ENCODE measurements at places on chromosomes 1 and 21. TPM values are rescaled to one million over a fixed set of nuclear protein-coding genes. Genes with fewer than 3 reads are reported as not detected.

CLCA2 gene
- 0.42 TPM for total RNA-seq

GLMN gene
- total RNA-seq, result 17.9 TPM

ST6GALNAC3 gene
- total RNA-seq, result 1.8 TPM

VWA5B1 gene
- total RNA-seq, result 0.05 TPM

DNA sequence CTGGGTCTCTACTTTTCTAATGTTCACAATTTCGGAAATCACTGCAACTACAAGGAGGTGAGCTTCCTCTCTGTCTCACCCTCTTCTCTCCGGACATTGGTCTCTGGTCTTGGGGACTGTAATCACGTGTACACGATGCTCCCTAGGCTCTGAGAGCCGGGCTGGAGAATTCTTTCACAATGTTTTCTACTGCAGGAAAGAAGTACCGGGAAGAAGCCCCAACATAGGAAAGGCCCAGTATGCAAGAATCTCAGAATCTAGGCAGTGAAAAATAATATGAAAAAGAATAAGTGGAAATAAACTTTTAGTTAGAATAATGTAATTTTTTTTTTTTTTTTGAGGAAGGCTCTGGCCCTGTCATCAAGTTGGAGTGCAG lies 13.5 kb upstream of the HJV start:
- no peak for DNase-seq
- H3K4me3 ChIP-seq, result peak overlapping the region; percentile 36
- H3K36me3 ChIP-seq, result no peaks in the 10 kb centered on the region

DNA sequence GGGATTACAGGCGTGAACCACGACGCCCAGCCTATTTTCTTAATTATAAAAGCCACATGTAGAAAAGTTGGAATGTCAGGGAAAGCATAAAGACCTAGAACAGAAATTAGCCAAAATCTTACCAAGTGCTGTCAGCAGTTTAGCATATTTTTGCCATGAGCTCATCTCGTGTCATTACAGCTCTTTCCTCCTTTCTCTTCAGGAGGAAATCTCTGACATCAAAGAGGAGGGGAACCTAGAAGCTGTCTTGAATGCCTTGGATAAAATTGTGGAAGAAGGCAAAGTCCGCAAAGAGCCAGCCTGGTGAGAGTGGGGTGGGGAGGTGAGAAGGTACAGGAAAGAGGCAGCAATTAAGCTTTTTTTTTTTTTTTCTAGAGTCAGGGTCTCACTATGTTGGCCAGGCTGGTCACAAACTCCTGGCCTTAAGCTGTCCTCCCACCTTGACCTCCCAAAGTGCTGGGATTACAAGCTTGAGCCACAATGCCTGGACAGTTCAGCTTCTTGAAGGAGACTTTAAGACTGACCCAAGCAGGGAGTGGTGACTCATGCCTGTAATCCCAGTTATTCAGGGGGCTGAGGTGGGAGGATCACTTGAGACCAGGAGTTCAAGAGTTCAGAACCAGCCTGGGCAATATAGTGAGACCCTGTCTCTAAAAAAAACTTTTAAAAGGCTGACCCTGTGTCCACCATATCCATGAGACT lies 8.4 kb upstream of the BGLAP start:
- no peaks in the 10 kb centered on the region for H3K27me3 ChIP-seq
- no peaks in the 10 kb centered on the region for H3K4me1 ChIP-seq
- H3K4me3 ChIP-seq, result no peak overlapping the region
- peaks cover 28% of the 10 kb centered on the region for H3K36me3 ChIP-seq
- H3K27ac ChIP-seq, result no peak overlapping the region

DNA sequence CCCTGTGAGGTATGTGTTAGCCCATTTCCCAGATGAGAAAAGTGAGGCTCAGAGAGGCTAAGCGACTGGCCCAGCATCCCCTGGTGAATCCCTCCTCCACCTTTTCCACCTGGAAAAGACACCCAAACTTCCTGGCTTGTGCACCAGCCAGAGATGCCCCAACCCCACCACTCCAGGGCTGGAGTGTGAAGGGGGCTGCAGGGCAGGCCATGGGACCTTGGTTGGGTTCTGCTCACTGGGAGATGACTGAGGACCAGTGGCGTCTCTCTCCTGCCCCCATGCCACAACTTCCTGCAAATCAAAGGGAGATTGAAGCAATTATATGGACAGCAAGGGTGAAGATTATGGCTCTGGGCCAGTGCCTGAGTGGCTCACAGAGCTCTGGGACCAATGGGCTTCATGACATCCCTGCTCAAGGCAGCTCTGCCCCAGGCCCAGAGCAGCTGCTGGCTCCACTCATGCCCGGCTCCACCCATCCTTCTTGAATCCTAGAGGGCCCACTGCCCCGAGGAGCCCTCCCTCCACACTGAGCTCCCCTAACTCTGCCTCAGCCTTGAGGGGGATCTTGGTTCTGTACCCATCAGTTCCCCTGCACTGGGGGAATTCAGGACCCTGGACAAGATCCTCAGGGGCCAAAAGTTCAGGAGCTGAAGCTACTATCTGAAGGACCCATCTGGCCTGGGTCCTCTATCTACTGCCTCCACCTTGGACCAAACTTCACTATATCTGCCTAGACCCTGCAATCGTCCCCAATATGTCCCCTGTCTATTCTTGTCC lies 416.9 kb downstream of the PTPRU start:
- H3K4me1 ChIP-seq, result no peaks in the 10 kb centered on the region
- no peak for DNase-seq
- H3K4me3 ChIP-seq, result no peak overlapping the region
- H3K27ac ChIP-seq, result no peak overlapping the region
- H3K36me3 ChIP-seq, result no peaks in the 10 kb centered on the region
- no peaks in the 10 kb centered on the region for H3K27me3 ChIP-seq

DNA sequence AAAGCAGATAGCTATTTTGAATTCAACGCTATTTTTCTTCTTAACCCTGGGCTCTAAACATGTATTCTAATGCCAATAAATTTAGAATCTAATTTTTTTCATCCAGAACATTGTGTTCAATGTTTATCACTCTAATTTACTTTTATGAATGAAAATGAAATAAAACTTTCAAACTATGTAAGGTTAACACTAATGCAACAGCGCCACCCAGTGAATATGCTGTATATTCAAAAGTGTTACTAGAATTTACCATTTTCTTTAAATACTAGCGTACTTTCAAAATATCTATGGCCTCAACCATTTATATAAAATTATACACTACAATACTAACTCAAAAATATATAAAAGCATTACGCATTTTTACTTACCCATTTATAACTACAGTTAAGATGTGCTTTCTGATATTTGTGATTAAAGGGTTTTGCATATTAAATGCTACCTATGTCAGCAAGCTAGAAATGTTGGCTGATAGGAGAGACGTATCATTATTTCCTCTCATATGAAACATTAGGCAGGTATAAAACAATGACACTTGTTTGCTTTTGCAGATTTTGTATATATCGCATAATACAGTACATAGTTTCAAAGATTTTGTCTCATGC lies 5.9 kb upstream of the NUF2 start:
- no peaks in the 10 kb centered on the region for H3K27me3 ChIP-seq
- peaks cover 15% of the 10 kb centered on the region for H3K36me3 ChIP-seq
- H3K27ac ChIP-seq, result no peak overlapping the region

GRCh38 chr1:110637475-110637874 lies 31.3 kb upstream of the KCNA2 start:
- H3K27ac ChIP-seq, result peak overlapping the region; percentile 96
- H3K27me3 ChIP-seq, result no peaks in the 10 kb centered on the region
- no peaks in the 10 kb centered on the region for H3K36me3 ChIP-seq
- DNase-seq, result no peak
- H3K4me3 ChIP-seq, result no peak overlapping the region

- no peak for DNase-seq
- no peak overlapping the region for H3K4me3 ChIP-seq
- no peaks in the 10 kb centered on the region for H3K27me3 ChIP-seq
- H3K4me1 ChIP-seq, result no peaks in the 10 kb centered on the region
These were observed 232.7 kb downstream of the KCNJ6 start for GRCh38 chr21:37683396-37684114.

DNA sequence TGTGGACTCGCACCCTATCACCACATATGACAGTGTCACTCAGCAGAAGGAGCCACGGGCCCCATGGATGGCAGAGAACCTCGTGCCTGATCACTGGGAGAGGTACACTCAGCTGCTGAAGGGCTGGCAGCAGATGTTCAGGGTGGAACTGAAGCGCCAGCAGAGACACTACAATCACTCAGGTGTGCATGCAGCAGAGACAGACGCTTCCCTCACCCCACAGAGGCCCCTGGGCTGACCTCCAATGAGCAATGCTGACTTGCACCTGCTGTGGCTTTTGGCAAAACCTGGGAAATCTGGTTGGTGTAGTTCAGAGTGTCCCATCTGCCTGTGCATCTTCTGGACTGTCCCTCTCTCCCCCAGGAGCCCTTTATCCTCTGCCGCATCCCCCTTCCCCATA lies 51.9 kb downstream of the KIAA1614 start:
- H3K27me3 ChIP-seq, result no peaks in the 10 kb centered on the region
- H3K27ac ChIP-seq, result peak overlapping the region; percentile 38
- H3K36me3 ChIP-seq, result peaks cover 40% of the 10 kb centered on the region
- H3K4me3 ChIP-seq, result no peak overlapping the region

DNA sequence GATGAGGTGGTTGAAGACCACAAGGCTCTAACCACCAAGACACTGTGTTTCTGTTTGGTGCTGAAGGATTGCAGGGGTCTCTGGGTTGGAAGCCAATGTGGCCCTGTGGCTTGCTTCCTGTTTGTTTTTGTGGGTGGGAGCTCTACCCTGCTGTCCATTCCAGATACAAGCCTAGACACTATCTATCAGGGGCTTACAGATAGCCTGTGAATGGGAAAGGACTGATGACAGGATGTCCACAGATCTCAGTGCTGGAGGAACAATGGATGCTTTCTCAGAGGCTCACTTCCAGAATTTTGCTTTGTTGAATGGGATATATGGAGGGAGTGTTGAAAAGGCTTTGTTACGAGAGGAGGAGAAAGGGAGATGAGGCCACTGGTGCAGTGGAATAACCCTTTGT lies 69.7 kb downstream of the NOS1AP start:
- no peaks in the 10 kb centered on the region for H3K4me1 ChIP-seq
- no peaks in the 10 kb centered on the region for H3K36me3 ChIP-seq
- no peak overlapping the region for H3K4me3 ChIP-seq
- DNase-seq, result no peak

DNA sequence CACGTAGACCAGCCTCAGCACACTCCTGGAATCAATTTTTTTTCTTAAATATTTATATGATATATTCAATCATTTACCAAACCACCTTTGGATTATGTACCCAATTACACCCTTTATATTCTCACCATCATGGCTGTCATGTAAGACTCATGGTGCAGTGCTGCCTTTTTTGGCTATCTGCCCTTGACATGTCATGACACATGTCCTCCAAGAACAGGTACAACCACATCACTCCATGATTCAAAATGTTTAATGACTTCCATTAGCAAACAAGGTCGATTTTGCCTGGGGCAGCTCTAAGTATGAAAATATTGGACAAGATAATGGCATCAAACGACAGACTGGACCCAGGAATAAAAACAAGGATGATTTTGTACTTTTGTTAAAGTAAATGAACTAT lies 861.1 kb upstream of the ADAMTS5 start:
- H3K27me3 ChIP-seq, result no peaks in the 10 kb centered on the region
- H3K4me1 ChIP-seq, result no peaks in the 10 kb centered on the region
- no peaks in the 10 kb centered on the region for H3K36me3 ChIP-seq
- no peak overlapping the region for H3K4me3 ChIP-seq
- no peak overlapping the region for H3K27ac ChIP-seq

DNA sequence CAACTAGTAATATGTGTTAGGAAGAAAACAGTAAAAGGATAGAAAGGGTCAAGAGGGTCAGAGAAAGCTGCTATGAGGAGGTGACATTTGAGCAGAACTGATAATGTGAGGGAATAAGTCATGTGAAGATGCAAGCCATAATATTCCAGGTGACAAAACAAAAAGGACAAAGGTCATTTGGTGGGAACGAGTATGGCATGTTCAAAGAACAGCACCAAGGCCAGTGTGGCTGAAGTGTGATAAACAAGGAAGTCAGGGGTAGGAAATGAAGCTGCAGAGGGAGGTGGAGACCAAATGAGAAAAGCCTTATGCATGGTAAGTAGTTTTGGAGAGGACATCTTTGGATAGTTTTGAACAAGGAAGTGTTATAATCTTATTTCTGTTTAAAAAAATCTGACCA lies 46.7 kb downstream of the LPGAT1 start:
- no peak overlapping the region for H3K4me3 ChIP-seq
- no peak overlapping the region for H3K27ac ChIP-seq
- H3K36me3 ChIP-seq, result no peaks in the 10 kb centered on the region
- no peaks in the 10 kb centered on the region for H3K4me1 ChIP-seq
- DNase-seq, result no peak

DNA sequence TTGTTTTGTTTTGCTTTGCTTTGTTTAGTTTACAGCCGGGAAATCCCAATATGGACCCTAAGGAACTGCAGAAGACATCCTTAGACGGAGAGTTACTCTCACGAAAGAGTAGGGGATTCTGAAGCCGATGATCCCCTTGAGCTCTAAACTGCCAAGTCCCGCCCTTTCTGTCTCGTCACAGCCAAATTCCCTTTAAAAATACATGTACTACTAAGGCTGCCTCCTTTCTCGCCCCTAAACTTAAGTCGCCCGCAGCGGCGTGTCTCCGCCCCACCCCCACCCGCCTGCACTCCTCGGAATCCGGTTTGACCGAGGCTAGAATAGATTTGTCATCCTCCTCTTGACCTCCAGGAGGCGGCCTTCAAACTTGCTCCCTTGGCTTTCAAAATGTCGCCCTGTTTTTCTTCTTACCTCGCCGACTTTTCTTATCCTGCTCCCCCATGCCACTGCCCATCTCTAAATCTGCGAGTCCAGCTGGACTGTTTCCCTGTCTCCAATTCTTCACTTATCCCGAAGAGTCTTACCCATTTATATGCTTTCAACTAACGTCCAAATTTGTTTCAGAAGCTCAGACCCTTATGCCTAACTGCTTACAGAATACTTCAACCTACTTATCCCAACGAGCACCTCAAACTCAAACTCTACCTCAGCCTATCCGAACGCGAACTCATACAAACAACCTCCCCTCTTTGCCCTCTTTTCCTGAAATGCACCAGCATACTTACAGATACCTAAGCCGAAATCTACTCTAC lies 10.9 kb upstream of the BOLA1 start:
- peak overlapping the region; percentile 96 for H3K27ac ChIP-seq
- peak overlapping the region; percentile 71 for H3K4me3 ChIP-seq
- peaks cover 35% of the 10 kb centered on the region for H3K4me1 ChIP-seq
- H3K27me3 ChIP-seq, result no peaks in the 10 kb centered on the region
- DNase-seq, result peak; percentile 80
- H3K36me3 ChIP-seq, result no peaks in the 10 kb centered on the region

DNA sequence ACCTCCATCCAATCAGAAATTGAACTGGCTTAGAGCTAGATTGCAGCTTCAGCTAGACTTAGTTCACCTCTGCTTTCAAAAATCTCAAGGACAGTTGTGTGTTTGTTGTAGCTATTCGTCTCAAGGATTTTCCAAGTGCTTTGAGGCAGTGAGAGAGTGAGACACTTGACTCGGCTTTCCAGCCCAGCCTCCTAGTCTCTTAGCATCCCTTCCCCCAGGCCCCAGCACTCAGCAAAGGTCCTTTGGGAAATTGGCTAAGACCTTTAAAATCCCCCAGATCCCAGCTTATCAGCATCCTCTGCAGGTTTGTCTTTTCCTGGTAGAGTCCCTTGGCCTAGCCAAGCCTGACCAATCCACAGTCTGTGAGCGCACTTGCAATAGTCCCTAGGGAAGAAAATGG lies 47.9 kb upstream of the PROX1 start:
- H3K4me3 ChIP-seq, result no peak overlapping the region
- no peak overlapping the region for H3K27ac ChIP-seq
- H3K27me3 ChIP-seq, result no peaks in the 10 kb centered on the region
- H3K36me3 ChIP-seq, result no peaks in the 10 kb centered on the region
- no peak for DNase-seq

GRCh38 chr1:152451254-152451653 lies 37.2 kb upstream of the CRNN start:
- H3K27me3 ChIP-seq, result no peaks in the 10 kb centered on the region
- H3K36me3 ChIP-seq, result no peaks in the 10 kb centered on the region
- H3K4me3 ChIP-seq, result no peak overlapping the region
